Esophagus squamous epithelium (tissue), 5 donors: ENCODE measurements at places on chromosomes 16 and 17. TPM values are rescaled to one million over a fixed set of nuclear protein-coding genes. Genes with fewer than 3 reads are reported as not detected.
A peak's percentile ranks its signal among the peaks of the same experiment; 100 is the strongest.

GRCh38 chr16:583815-584591 lies 5.9 kb upstream of the RAB40C start:
- no peaks in the 10 kb centered on the region for H3K27me3 ChIP-seq

Gene PRDM7
- not detected for total RNA-seq

DNA sequence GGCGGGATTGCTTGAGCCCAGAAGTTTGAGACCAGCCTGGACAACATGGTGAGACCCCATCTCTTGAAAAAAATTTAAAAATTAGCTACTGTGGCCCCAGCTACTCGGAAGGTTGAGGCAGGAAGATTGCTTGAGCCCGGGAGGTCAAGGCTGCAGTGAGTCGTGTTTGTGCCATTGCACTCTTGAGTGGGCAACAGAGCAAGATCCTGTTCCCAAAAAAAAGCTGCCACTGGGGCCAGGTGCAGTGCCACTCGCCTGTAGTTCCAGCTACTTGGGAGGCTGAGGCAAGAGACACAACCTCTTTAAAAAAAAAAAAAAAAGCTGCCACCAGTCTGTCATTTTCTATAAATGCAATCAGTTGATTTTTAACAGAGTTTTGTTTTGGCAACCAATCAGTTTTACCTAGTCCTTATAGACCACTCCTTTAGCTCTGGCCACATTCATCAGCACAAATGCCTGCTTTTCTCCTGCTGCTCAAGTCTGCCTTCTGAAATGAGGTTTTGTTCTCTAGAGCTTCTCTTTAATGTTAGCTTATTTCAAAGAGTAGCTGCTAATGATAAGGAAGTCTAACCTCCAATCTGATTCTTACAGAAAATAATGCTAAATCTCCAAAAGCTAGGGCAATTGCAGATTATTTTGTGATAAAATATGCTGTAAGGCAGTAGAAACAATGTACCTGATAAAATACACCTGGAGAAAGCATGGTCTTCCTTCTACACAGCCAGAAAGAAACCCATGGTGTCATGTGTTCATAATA lies 64.8 kb downstream of the TUBD1 start:
- H3K27ac ChIP-seq: peak overlapping the region; percentile 75
- no peaks in the 10 kb centered on the region for H3K27me3 ChIP-seq
- peaks cover 24% of the 10 kb centered on the region for H3K4me1 ChIP-seq
- DNase-seq: no peak
- no peaks in the 10 kb centered on the region for H3K36me3 ChIP-seq

DNA sequence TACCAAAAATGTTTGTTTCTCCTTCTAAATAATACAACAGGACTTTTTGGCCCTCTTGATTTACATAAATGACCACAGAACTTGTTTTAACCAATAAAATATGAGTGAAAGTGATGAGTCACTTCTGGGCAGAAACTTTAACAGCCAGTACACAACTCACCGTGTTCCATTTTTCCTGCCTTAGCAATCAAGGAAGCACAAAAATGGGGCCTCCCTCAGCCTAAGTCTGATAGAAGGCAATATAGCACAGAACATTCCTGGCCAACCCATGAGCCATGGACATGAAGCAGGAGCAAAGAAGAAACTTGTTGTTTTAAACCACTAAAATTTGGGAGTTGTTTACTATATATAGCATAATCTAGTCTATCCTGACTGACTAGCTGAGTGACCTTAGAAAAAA lies 61.1 kb upstream of the MTMR4 start:
- H3K36me3 ChIP-seq: no peaks in the 10 kb centered on the region
- DNase-seq: no peak
- H3K27ac ChIP-seq: peak overlapping the region; percentile 45
- H3K27me3 ChIP-seq: no peaks in the 10 kb centered on the region
- H3K4me3 ChIP-seq: no peak overlapping the region

- H3K4me1 ChIP-seq: no peaks in the 10 kb centered on the region
- no peak overlapping the region for H3K27ac ChIP-seq
- no peaks in the 10 kb centered on the region for H3K36me3 ChIP-seq
- no peak overlapping the region for H3K4me3 ChIP-seq
- DNase-seq: no peak
Observed at GRCh38 chr16:10497132-10498101, 83.0 kb downstream of the EMP2 start.

DNA sequence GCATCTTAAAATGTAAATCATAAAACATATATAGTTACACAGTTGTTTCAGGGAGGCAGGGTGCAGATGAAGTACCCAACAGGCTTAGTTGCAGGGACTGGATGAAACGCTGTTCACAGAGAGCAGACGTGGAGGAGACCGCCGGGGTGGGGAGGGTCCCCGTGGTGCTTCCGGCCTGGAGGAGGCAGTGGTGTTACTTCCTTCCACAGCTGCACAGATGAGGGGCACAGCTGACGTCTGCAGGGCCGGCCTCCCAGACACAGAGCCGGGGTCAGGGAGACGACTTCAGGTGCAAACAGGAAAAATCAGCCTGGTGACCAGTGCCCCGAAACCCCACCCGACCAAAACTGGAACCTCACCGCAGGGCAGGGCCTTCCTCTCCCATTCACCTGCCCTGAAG lies 17.1 kb downstream of the SPIRE2 start:
- no peak overlapping the region for H3K27ac ChIP-seq
- H3K4me1 ChIP-seq: no peaks in the 10 kb centered on the region
- no peaks in the 10 kb centered on the region for H3K36me3 ChIP-seq
- no peak overlapping the region for H3K4me3 ChIP-seq

DNA sequence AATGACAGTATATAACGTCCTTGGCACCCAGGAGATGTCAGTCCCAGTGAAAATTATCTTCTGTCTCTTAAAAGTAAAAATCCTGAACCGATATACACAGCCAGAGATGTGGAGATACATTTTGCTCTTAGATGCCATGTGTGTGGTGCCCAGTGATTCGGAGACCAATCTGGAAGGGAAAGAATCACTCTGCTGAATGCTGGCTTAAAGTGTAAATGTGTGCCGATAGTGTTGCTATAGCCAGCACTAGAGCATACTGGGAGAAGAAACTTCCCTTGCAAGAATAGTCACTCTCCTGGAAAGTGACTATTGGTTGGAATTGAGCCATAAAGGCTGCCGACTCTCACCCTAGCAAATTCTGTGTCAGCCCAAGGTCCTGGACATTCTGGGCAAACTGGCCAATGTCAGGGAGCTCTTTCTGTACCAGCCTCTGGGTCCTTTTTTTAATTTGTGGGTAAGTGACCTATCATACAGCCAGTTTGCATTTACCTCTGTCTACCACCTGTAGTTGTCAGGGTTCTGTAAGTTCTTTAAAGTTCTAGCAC lies 44.2 kb upstream of the HNF1B start:
- H3K4me1 ChIP-seq: no peaks in the 10 kb centered on the region
- no peak overlapping the region for H3K4me3 ChIP-seq
- peaks cover 77% of the 10 kb centered on the region for H3K27me3 ChIP-seq

Gene CRHR1
- total RNA-seq: not detected

Gene LITAFD
- not detected for total RNA-seq

Gene HOXB2
- 11.2 TPM for total RNA-seq

DNA sequence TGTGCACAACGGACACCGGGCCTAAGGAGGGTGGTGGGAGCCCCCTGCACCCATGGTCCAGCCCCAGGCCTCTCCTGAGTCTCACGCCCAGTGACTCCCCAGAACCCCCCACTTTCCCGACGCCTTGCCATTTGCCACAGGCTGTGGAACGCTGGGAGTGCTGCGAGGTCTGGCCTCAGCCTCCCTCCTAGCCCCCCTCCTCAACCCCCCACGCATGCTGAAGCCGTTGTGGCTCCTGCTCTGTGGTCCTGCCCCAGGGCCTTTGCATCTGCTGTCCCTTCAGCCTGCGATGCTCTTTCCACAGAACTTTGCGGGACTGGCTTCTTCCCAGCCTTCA lies 226.0 kb upstream of the GSE1 start:
- H3K27ac ChIP-seq: no peak overlapping the region
- H3K4me1 ChIP-seq: peaks cover 70% of the 10 kb centered on the region
- H3K27me3 ChIP-seq: no peaks in the 10 kb centered on the region
- H3K36me3 ChIP-seq: no peaks in the 10 kb centered on the region
- no peak for DNase-seq

Gene HAPSTR1
- 52.1 TPM for total RNA-seq

Gene HOXB6
- 1.3 TPM for total RNA-seq

GRCh38 chr17:31586946-31587345 lies 195.5 kb downstream of the RAB11FIP4 start:
- peaks cover 19% of the 10 kb centered on the region for H3K4me1 ChIP-seq
- H3K4me3 ChIP-seq: no peak overlapping the region
- H3K27me3 ChIP-seq: no peaks in the 10 kb centered on the region
- peaks cover 13% of the 10 kb centered on the region for H3K36me3 ChIP-seq
- no peak for DNase-seq

- peaks cover 22% of the 10 kb centered on the region for H3K4me1 ChIP-seq
- DNase-seq: no peak
- H3K4me3 ChIP-seq: peak overlapping the region; percentile 75
- peak overlapping the region; percentile 22 for H3K27ac ChIP-seq
- no peaks in the 10 kb centered on the region for H3K27me3 ChIP-seq
Observed at GRCh38 chr17:16352667-16353316, 477 bp downstream of the CENPV start.

DNA sequence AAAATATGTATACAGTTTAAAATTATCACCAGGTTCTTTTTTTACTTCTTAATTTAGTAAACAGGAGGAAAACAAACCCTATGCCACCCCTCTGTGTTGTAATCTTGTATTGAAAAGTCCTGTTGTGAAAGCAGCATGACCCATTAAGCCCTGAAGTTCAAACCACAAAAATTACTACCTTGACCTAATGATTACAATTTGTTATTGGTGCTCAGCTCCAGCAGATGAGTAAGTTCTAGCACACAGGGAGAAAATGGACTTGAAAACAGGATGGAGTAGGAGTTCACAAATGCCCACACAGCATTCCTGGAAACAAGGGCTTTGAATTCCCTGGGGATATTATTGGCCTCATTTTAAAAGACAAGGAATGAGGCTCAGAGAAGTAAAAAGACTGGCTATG lies 505.8 kb upstream of the ERCC4 start:
- H3K36me3 ChIP-seq: no peaks in the 10 kb centered on the region
- no peaks in the 10 kb centered on the region for H3K27me3 ChIP-seq
- no peak overlapping the region for H3K4me3 ChIP-seq
- no peak for DNase-seq
- H3K27ac ChIP-seq: no peak overlapping the region

Gene TEKT5
- not detected for total RNA-seq

- H3K36me3 ChIP-seq: no peaks in the 10 kb centered on the region
- no peak overlapping the region for H3K4me3 ChIP-seq
- H3K27ac ChIP-seq: no peak overlapping the region
- H3K27me3 ChIP-seq: peaks cover 20% of the 10 kb centered on the region
- no peak for DNase-seq
- H3K4me1 ChIP-seq: peaks cover 13% of the 10 kb centered on the region
Observed at GRCh38 chr17:1907909-1908698, 78.3 kb downstream of the RPA1 start.

DNA sequence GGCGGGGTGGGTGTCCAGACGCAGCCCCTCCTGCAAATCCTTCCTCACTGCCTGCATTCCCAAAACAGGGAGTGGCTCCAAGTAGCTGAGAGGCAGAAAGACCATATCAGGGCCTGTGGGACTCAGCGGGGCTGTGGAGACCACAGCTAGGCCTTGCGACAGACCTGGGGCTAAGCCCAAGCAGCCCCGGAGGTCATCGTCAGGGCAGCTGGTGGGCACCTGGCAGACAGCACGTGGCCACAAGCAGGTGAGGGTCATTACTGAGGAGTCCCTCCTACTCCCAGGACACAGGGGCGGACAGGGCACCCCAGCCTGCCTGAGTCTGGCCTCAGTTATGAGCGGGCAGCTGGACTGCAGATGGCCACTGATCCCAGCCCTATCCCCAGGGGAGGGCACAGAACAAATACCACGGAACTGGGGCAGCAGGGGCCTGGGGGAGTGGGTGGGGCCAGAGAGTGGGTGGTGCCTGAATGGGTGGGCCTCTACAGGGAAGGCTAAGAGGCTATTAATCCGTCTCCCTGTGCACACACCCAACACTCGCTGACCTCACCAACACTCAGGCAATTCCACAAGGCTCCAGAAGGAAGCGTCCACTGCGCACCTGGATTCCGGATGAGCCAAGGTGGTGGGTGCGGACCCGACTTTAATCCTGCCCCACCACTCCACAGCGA lies 8.5 kb downstream of the HS3ST6 start:
- H3K4me3 ChIP-seq: no peak overlapping the region
- DNase-seq: no peak
- no peak overlapping the region for H3K27ac ChIP-seq
- H3K27me3 ChIP-seq: no peaks in the 10 kb centered on the region
- H3K4me1 ChIP-seq: peaks cover 8% of the 10 kb centered on the region
- H3K36me3 ChIP-seq: no peaks in the 10 kb centered on the region

Gene CTU2
- 8.0 TPM for total RNA-seq

Gene HSD11B2
- total RNA-seq: 4.0 TPM

- H3K27ac ChIP-seq: peak overlapping the region; percentile 89
- H3K4me3 ChIP-seq: no peak overlapping the region
- H3K27me3 ChIP-seq: no peaks in the 10 kb centered on the region
- DNase-seq: no peak
- peaks cover 68% of the 10 kb centered on the region for H3K4me1 ChIP-seq
Observed at GRCh38 chr17:27471321-27472269, 15.3 kb downstream of the KSR1 start.

DNA sequence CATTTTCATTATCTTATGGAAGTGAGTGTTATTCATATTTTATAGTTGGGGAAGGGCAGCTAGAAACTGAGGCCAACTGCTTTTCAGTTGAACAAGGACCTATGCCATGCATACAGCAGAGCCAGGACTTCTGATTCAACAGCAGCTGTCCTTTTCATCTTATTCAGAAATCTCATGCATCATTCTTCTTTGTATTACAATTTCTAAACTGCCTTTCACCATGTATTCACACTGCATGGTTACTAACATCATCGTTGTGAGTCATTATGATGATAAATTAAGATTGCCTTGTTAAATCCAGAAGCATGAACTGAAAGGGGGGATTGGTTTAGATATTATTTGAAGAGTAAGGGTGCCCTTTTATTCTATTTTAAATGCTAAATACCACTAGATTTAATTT lies 1470.1 kb upstream of the GOT2 start:
- no peak for DNase-seq
- no peak overlapping the region for H3K27ac ChIP-seq
- no peaks in the 10 kb centered on the region for H3K27me3 ChIP-seq
- peaks cover 24% of the 10 kb centered on the region for H3K4me1 ChIP-seq

Gene CES1
- total RNA-seq: 0.88 TPM

DNA sequence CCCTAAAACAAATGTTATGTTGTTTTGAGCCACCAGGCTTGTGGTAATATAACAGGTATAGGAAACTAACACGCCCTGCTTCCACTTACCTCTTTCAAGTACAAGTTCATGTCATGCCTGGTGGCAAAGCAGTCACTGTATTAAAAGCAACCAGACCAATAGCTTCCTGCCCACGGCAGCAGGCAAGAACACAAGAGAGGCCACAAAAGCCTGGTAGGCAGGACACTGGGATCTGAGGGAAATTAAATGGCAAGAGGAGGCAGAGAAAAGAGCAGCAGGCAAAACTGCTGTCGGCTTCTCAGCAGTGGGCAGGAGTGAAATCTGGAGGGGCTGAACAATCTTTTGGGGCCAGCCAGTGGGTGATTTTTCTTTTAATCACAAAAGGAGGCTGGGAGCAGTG lies 2.2 kb downstream of the CYTH1 start:
- H3K4me1 ChIP-seq: peaks cover 86% of the 10 kb centered on the region
- no peaks in the 10 kb centered on the region for H3K27me3 ChIP-seq
- H3K4me3 ChIP-seq: peak overlapping the region; percentile 100
- no peak for DNase-seq
- H3K27ac ChIP-seq: peak overlapping the region; percentile 99

Gene METTL23
- total RNA-seq: 22.6 TPM

- peak overlapping the region; percentile 3 for H3K4me3 ChIP-seq
- H3K27ac ChIP-seq: no peak overlapping the region
- no peaks in the 10 kb centered on the region for H3K36me3 ChIP-seq
- H3K27me3 ChIP-seq: no peaks in the 10 kb centered on the region
- no peak for DNase-seq
- H3K4me1 ChIP-seq: no peaks in the 10 kb centered on the region
Observed at GRCh38 chr16:86604436-86605193, 26.3 kb downstream of the FOXL1 start.
